ENCODE measurements at places on chromosomes 2 and 18.

GRCh38 chr2:119112770-119113488, 45.6 kb downstream of the C1QL2 start:
- no peak for DNase-seq

GRCh38 chr2:208172125-208172524, 8.7 kb upstream of the CRYGA start:
- DNase-seq, result no peak

- no peak for DNase-seq
Observed at GRCh38 chr18:33937270-33937816, 287.4 kb downstream of the NOL4 start.

GRCh38 chr18:58967751-58968254, 103.1 kb downstream of the ZNF532 start:
- DNase-seq, result no peak

- no peak for DNase-seq
Observed at GRCh38 chr2:152693033-152693432, 24.2 kb downstream of the PRPF40A start.

- no peak for DNase-seq
Observed at GRCh38 chr18:54626779-54627178, 35.7 kb downstream of the DYNAP start.

DNA sequence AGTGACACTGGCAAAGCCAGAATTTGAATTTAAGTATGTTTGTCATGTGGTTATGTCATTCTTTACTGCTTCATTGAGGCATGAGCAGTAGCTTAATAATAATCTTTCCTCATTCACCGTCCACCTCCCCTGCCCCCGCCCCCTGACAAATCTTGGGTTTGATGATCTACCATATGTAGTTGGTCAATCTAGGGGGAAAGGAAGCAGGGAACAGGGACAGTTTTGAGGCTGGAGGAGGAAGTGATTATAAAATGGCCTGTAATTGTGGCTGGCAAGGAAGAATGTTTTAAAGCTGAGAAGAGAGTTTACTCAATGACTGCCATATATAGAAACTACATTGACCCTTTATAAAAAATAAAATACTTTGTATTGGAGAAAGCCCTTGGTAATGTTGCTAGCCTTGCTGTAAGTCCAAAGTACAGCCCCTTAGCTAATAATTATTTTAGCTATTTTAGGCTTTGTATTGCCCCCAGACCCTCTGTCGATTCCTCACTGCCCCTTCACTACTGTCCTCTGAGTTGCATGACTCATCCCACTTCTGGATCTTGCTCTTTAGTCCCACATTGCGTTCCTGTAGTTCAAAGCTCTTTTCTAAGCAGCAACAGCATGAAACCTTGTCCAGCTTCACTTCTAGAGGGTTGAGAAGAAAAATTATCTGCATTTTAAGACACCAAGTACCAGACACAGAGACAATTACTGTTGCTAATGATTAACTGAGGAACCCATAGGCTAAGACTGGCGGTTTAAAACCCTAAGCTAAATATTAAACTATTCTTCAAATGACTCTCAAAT, 38.4 kb downstream of the PELI1 start:
- DNase-seq, result no peak

GRCh38 chr2:106142683-106143082, 51.4 kb downstream of the UXS1 start:
- DNase-seq, result no peak

DNA sequence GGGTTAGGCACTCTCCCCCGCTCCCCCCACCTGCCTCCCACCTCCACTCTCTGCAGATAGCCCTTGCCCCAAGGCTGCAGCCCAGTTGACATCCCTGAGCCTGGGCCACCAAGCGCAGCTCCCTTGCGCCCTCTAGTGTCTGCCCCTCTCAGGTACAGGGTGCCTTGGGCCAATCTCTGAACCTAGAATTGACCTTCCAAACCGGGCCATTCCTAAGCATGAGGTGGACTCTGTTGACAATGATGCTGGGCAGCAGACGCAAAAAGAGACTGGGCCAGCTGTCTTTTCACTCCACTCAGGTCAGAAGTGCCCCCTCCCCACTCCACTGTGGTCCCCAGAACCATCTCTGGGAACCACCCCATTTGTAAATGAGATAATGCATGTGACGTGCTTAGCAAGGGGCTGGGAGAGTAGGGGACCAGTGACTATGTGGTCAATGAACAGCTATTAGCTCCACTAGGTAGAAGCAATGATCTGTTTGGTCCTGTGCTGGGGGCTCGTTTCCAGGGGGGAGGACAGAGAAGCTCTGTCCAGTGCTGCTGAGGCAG, 43.3 kb upstream of the PLB1 start:
- peak; percentile 74 for DNase-seq

GRCh38 chr2:239555571-239555905, 154.7 kb upstream of the HDAC4 start:
- no peak for DNase-seq

GRCh38 chr2:199042660-199043379, 414.9 kb downstream of the SATB2 start:
- DNase-seq, result no peak

- DNase-seq, result no peak
Observed at GRCh38 chr2:201220102-201220570, 37.2 kb downstream of the CASP10 start.

- DNase-seq, result no peak
Observed at GRCh38 chr2:69735686-69736085, 6.2 kb upstream of the ANXA4 start.

GRCh38 chr2:59425247-59425646, 1128.2 kb downstream of the BCL11A start:
- no peak for DNase-seq

GRCh38 chr18:39205565-39206195, 1640.1 kb upstream of the CELF4 start:
- DNase-seq, result no peak

Measured in stimulated activated CD8-positive, alpha-beta memory T cell treated with anti-CD3 and anti-CD28 coated beads, Interleukin-4, amount 100 ng/mL, for 24 hours (primary cell).